ENCODE measurements at places on chromosomes 7 and 10.

DNA sequence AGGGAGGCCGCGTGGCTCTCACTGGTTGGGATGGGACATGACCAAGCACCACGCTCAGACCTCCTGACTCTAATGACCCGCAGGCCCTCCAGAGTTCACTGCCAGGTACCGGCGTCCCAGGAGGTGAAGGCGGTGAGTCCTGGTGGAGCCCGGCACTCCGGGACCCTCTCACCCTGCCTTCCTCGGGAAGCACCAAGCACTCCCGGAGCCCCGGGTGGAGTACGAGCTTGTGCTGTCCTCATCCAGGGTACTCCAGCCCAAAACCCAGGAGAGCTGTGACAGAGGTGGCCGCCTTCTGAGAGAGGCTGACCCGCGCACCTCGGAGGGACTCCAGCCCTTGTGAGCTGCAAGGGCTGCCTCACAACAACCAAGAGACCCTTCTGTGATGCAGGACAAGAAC is 9.4 kb downstream of the MAD1L1 start:
- DNase-seq = no peak

- DNase-seq = no peak
These were observed 511.2 kb upstream of the KCND2 start for GRCh38 chr7:119761776-119762175.

- no peak for DNase-seq
These were observed 74.8 kb downstream of the SKAP2 start for GRCh38 chr7:26789481-26790184.

- no peak for DNase-seq
These were observed 1.3 kb upstream of the PRKAG2 start for GRCh38 chr7:151877911-151878835.

DNA sequence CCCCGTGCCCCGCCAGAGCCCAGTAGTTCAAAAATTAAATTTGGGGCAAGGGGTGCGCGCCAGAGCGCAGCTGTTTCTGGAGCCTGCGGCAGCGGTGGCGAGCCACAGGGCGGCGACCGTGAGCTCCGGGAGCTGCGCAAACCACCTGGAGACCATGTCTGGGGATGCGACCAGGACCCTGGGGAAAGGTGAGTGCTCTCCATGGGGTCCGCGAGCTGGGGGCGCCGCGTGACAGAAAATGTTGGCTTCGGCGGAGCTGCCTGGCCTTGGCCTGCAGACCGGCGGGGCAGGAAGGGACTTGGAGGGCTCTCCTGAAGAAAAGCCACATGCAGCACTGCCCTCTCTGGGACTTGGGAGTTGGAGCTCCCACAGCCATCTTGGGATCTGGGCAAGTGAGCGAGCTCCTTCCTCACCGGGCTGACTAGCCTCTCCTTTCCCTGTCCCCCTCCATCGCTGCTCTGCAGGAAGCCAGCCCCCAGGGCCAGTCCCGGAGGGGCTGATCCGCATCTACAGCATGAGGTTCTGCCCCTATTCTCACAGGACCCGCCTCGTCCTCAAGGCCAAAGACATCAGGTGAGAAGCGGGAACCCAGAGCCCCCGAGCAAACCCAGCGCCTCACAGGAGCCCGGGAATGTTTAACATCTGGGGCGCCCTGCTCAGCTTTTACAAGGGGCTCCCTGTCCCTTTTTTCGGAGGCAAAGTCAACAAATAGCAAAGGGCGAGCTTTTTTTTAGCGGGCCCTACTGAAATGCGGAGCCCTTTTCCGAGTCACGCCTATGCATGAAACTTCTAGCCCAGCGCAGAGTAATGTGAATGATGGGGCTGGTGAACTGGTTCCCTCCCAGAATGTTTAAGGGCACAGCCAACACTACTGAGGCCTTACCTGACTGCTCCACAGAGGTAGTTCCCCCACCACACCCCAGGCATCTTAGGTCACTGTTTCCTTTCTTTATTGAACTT is 6.1 kb downstream of the GSTO2 start:
- peak; percentile 46 for DNase-seq

- DNase-seq = peak; percentile 93
These were observed 16.6 kb downstream of the BAG3 start for GRCh38 chr10:119667562-119668328.

DNA sequence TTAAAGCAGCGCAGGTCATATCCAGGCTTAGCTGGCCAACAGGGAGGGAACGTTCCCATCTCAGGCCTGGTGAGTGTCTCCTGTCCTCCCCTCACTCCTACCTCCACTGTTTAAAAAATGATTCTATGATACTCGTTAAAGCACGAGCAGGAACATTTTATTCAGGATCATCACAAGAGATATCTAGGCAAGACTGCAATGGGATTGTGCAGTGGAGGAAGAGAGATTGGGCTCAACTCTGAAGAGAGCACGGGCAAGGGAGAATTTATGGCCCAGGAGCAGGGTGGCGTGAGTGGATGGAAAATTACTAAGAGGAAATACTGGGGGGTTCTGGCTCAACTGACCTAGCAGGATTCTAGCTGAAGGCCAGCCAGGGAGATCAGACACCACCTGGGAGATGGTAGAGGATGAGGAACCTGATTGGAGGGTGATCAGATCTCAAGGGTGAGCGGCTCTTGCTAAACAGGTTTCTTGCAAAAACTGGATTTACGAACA is 9.0 kb upstream of the HSPB1 start:
- no peak for DNase-seq

- DNase-seq = no peak
These were observed 148.0 kb downstream of the C10orf105 start for GRCh38 chr10:71571460-71572175.

- peak; percentile 28 for DNase-seq
These were observed 178.8 kb upstream of the AKR1E2 start for GRCh38 chr10:4647109-4647785.

DNA sequence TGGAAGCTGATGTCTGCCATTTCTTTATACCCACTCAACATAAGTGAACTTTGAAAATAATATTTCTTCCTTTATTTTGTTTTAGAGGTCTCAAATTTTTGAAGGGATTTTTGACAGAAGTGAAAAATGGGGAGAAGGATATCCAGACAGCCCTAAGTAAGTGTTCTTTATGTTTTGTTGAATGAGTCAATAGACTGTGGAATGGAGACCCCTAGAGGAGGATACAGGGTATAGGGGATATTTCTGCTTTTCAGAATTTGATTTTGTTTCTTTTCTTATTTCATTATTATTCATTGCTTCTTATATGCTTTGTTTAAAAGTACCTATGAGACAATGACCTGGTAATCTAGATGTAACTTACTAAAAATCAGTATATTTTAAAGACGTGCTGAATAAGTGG is 34.4 kb downstream of the PLEKHA8 start:
- peak; percentile 69 for DNase-seq

- no peak for DNase-seq
These were observed 63.8 kb downstream of the ATAD1 start for GRCh38 chr10:87753995-87754866.

DNA sequence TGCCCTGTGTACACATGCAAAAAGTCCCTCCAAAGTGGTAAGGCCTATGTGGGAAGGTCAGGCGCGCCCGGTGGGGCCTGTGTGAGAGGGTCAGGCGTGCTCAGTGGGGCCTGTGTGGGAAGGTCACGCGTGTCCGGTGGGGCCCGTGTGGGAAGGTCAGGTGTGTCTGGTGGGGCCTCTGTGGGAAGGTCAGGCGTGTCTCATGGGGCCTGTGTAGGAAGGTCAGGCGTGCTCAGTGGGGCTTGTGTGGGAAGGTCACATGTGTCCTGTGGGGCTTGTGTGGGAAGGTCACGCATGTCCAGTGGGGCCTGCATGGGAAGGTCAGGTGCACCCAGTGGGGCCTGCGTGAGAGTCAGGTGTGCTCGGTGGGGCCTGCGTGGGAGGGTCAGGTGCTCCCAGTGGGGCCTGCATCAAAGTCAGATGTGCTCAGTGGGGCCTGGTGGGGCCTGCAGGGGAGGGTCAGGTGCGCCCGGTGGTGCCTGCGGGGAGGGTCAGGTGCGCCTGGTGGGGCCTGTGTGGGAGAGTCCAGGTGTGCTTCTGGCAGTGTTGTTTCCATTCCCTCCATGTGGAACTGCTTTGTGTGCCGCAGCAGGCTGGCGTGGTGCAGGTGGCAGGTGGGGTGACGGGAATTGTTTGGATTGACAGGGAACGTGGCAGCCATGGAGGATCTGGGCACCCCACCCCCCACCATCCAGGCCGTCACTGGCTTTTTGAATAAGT is 15.4 kb downstream of the LRRC27 start:
- no peak for DNase-seq
